ENCODE measurements at places on chromosomes 3 and 15. TPM values are rescaled to one million over a fixed set of nuclear protein-coding genes. Genes with fewer than 3 reads are reported as not detected.

The GXYLT2 gene
- 15.0 TPM for total RNA-seq

The ZNF80 gene
- total RNA-seq, result not detected

The MCTP2 gene
- 1.8 TPM for total RNA-seq

The SLC24A5 gene
- not detected for total RNA-seq

The CA12 gene
- 18.7 TPM for total RNA-seq

The FRMD4B gene
- 0.67 TPM for total RNA-seq

The LMLN gene
- total RNA-seq, result 4.9 TPM

The UBAP1L gene
- under 0.01 TPM for total RNA-seq

The ANKRD28 gene
- 84.4 TPM for total RNA-seq

The HTR3E gene
- total RNA-seq, result not detected

The RYR3 gene
- not detected for total RNA-seq

The TRIM42 gene
- total RNA-seq, result not detected

The WHAMM gene
- 3.2 TPM for total RNA-seq

The MTMR10 gene
- total RNA-seq, result 8.3 TPM

The HHLA2 gene
- not detected for total RNA-seq

The PLA2G4D gene
- total RNA-seq, result not detected

The GOLGA6D gene
- total RNA-seq, result not detected

The ERICH6 gene
- not detected for total RNA-seq

The CCDC39 gene
- not detected for total RNA-seq

The MYH15 gene
- under 0.01 TPM for total RNA-seq

The UACA gene
- total RNA-seq, result 24.2 TPM

The FES gene
- 20.0 TPM for total RNA-seq

The CFAP91 gene
- 0.50 TPM for total RNA-seq

The TM4SF18 gene
- total RNA-seq, result under 0.01 TPM

The CHRD gene
- 0.30 TPM for total RNA-seq

The RASL12 gene
- total RNA-seq, result 8.5 TPM

The SLC22A14 gene
- total RNA-seq, result not detected

The SPINK8 gene
- total RNA-seq, result not detected

The TTLL13 gene
- not detected for total RNA-seq

The FSIP1 gene
- 0.17 TPM for total RNA-seq

The CD86 gene
- not detected for total RNA-seq

The SPRED1 gene
- 14.0 TPM for total RNA-seq

The ACTRT3 gene
- total RNA-seq, result 3.7 TPM

The TMIE gene
- not detected for total RNA-seq

The SMCO1 gene
- 0.34 TPM for total RNA-seq

All from bronchus fibroblast of lung (primary cell).